ENCODE measurements at places on chromosomes 11 and 22.

- DNase-seq: no peak
Observed at GRCh38 chr11:24198481-24198880, 298.4 kb upstream of the LUZP2 start.

DNA sequence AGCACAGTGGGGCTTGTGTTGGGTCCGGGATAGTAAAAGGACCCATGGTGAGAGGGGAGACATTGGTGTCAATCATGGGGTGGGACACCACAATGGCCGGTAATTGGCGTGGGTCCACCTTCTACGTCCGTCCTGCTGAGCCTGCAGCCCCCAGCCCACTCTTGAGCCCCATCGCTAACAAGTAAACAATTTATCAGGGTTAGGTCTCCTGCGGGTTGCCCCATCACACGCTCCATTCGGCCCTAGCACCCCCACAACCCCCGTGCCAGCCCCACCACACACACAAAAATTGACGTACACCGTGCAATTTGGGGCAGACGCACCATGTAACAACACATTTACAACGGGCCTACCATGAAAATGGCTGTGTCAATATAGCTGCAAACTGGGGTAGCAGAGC lies 86.5 kb upstream of the HTATIP2 start:
- no peak for DNase-seq

DNA sequence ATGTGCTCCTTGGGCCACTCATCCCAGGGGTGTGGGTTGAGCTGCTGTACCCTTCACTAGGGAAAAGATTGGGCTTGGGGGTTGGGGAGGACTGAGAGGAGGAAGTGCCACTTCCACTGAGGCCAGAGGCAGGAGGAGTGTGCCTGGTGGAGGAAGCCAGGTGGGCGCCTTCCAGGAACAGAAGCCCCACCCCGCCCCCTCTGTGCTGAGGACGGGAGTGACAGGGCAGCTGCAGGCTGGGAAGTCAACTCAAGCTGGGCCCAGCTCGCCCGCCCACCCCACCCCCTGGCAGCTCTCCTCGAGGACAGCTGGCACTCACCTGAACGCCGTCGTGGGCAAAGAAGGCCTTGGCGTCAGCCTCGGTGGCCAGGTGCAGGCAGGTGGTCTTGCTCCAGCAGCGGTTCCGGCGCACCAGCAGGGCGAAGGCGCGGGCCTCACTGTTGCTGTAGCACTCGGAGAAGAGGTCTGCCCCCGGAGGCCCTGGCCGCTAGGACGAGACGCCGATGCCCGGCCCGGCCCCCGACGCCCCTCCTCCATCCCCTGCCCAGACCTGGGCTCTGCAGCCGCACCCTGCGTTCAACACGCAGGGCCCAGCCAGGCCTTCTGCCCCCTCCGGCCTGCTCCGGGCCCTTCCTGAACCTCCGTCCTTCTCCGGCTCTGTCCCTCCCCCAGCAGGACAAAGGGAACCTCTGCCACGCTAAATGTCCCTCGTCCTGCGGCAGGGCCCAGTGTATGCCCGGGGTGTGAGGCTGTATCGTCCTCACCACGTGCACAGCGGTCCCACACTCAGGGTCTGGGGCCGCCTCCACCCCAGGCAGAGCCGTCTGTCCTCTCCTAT lies 13.4 kb downstream of the TSSC4 start:
- DNase-seq: no peak

DNA sequence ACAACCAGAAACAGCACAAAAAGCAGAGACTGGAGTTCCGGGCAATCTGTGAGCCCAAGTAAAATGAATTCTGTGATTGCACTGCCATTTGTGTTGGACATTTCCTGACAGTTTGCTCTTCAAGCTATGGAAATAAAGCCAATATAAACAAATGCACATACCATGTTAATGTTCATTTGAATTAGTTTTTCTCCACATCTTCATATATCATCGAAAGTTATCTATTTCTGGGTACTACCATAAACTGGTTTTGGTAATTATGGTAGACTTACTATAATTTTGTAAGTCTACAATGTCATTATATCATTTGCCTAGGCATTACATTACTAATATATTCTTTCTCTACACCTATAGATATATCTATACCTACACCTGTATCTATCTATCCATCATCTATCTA lies at the start of gene OR5M11:
OR5M11 (minus strand) TSS at position 101 of the 400 bp plus-strand sequence; CDS start at position 101, 0 bp downstream.
- DNase-seq: no peak

GRCh38 chr22:42793848-42794405 lies 63.1 kb downstream of the ARFGAP3 start:
- no peak for DNase-seq

DNA sequence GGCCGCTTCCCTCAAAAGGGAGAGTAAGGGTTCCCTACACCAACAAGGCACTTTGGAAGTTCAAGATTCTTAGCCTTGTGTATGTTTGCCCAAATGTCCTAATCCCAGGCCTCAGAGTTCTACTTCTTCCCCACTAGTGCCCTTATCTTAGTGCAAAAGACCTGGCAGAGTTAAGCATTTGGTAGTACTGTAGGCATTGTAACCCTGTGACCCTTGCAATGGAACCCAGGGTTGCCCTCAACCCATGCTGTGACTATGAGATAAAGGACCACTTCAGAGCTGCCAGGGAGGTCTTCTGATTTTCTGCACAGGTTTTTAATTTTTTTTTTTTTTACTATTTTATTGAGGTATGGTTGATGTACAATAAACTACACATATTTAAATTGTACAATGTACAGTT lies 65.1 kb downstream of the C11orf65 start:
- DNase-seq: no peak

- DNase-seq: no peak
Observed at GRCh38 chr22:38240734-38241252, 32.0 kb downstream of the TMEM184B start.
